LHCN-M2 (cell line): ENCODE measurements at places on chromosomes 5 and 9. TPM values are rescaled to one million over a fixed set of nuclear protein-coding genes. Genes with fewer than 3 reads are reported as not detected.

TMEM174 gene
- not detected in 2 replicates for total RNA-seq

AK1 gene
- total RNA-seq: 75.1 and 85.0 TPM in 2 replicates

GRCh38 chr9:38086496-38086895, 17.5 kb upstream of the SHB start:
- no peak for DNase-seq

NR3C1 gene
- 46.7 and 47.1 TPM in 2 replicates for total RNA-seq

- DNase-seq: no peak
Measured at GRCh38 chr9:18976221-18976708, 56.7 kb downstream of the SAXO1 start.

DNA sequence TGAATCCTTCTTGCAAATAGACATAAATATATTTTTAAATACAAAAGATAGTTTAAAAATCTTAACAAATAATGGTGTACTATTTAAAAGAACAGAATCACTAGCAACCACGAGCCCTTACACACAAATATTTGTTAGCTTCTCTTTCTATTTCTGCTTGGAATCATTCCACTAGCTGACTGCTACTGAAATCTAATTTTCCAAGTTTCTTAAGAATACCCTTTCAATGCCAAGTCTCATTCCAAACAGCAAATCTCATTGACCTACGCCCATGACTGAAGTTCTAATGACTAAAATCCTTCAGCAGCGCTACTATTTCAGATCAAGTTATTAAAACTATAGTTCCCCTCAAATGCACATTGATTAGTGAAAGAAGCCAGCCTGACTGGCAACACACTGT, 13.2 kb upstream of the PPP1R2B start:
- DNase-seq: no peak

GRCh38 chr9:124392254-124392870, 22.9 kb downstream of the PSMB7 start:
- DNase-seq: no peak

DNA sequence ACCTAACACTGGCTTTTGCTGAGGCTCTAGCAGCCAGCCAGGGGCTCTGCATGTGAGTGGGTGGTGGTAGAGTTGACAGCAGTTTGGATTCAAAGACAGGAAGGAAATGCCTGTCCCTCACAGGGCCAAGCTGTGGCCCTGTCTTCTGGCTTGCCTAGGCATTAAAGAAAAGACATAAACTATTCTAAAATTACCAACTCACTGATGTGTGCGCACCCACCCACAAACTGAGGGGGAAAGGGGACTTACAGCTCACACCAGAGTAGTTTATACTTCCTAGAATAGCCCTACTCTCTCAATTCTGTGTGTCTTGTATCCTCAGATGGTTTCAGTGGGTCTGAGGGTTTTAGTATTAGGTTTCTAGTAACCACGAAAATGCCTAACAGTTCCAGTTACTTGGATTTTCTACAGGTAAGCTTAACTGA, 18.3 kb upstream of the IL13 start:
- no peak for DNase-seq

GRCh38 chr5:108148715-108149139, 233.2 kb downstream of the FBXL17 start:
- DNase-seq: peak; percentile 26

DNA sequence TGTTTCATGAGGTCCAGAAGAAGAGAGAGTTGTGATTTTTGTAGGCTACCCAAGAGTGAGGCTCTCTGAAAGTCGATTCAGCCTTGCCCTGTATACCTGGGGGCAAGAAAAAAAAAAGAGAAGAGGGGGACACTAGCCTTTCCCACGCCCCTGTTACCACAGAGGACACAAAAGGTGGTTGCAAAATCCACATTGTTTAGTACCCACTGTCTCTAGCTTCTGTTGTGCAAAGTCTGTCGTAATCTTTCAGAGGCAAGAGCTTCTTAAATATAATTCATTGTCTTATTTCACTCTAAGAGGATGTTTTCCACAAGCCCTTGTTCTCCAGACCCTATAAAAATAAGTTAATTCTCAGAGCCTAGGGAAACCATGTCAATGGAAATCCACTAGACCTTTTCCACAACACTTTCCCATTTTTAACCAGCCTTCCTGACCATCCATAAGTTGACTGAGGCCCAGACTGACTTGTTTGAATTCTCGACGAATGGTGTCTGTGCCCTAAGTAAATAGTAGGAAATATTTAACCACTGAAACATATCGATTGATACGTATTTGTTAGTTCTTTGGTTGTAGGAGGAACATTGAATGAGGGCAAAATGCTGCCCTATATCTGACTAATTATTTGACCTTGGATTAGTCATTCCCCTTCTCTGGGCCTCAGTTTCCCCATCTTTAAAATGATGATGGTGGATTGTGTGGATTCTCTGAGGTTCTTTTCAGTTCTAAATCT, 182.7 kb downstream of the PAPPA start:
- peak; percentile 35 for DNase-seq

DNA sequence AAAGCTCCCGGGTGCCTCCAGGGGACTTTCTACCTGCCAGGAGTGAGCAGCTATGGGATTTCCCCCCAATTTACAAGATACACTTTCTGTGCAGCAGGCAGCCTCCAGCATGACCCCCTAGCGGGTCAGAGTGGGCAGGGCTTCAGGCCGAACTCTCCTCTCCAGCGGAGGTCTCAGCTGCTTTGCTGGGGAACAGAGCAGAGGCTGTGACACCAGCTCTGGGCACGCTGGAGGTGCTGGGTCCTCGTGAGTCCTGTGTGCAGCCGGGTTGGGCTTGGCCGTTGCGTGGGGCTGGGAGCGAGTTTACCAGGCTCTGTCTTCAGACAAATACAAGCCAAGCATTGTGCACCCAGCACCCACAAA, 2.9 kb downstream of the NRARP start:
- DNase-seq: no peak

GRCh38 chr5:122311961-122312590, at the start of gene SNCAIP:
Gene SNCAIP (plus strand): TSS chr5:122312237. CDS start chr5:122391135, 78,898 bp downstream.
- DNase-seq: peak; percentile 15

- peak; percentile 85 for DNase-seq
Measured at GRCh38 chr5:39604491-39604890, 179.7 kb upstream of the DAB2 start.

PANK3 gene
- total RNA-seq: 37.9 and 39.1 TPM in 2 replicates

CD180 gene
- total RNA-seq: not detected in 2 replicates

GRCh38 chr9:10144355-10144754, 468.4 kb downstream of the PTPRD start:
- no peak for DNase-seq

DNA sequence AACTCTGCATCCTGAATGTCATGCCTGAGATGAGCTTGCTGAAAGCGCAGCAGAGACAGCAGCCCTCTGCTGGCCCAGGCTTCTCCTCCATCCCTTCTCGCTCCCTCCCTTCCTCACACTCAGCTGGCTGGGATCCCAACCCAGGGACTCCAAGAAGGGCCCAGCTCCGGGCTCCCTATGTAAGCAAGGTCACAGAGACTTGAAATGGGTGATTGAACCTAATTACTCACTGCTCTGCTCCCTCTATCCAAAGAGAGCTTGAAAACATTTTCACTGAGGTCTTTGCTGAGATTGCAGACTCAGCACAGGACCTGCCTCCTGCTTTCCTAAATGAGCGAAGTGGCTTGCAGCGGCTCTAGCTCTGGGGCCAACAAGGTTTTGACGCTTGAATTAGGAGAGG, 42.8 kb downstream of the RAPGEF1 start:
- DNase-seq: no peak

GRCh38 chr9:126581893-126582292, 31.8 kb upstream of the LMX1B start:
- no peak for DNase-seq

GRCh38 chr9:124300312-124300711, 42.6 kb downstream of the NEK6 start:
- no peak for DNase-seq

DNA sequence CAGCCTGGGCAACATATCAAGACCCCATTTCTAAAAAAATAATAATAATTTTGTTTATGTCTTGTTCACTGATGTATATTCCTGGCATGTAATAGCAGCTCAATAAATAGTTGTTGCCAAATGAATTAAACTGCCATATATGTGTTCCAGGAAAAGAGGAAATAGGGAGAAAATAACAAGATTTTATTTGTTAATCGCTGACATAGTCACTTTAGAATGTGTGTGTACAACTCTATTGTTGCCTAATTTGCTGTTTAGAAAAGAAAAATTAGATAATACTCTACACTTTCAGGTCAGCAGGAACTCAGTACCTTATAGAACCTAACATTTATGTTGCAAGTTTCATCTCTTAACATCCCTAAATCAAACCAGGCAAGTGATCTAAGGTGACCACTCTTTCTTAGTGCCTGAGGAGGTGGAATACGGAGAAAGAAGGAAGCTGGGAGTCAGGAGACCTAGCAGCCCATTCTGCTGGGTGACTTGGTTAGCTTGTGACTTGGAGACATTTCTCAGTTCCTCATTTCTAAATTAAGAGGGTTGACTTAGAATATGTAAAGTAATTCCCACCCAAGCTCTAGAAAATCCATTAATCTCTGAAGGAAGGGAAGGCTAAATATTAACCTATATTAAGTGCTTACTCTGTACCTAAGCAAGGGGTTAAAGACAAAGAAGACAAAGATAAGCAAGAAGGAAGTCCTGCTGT, 110.3 kb upstream of the IQGAP2 start:
- no peak for DNase-seq

GRCh38 chr9:15485836-15486666, 24.7 kb downstream of the PSIP1 start:
- DNase-seq: peak; percentile 31

DNA sequence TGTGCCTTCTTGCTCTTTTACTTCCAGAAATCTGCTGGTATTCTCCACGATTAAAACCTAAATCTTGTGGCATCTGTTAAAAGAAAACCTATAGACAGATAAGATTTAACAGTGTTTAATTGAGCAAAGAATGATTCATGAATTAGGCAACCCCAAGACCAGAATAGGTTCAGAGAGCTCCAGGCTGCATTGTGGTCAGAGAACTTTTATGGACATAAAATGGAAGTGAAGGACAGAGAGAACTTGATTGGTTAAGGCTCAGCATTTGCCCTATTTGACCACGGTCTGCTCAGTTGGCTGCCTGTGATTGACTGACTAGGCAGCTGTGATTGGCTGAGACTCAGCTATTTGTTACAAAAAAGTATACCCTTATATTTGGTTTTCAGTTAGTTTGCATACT, 10.4 kb upstream of the SLC36A2 start:
- DNase-seq: peak; percentile 19

DNA sequence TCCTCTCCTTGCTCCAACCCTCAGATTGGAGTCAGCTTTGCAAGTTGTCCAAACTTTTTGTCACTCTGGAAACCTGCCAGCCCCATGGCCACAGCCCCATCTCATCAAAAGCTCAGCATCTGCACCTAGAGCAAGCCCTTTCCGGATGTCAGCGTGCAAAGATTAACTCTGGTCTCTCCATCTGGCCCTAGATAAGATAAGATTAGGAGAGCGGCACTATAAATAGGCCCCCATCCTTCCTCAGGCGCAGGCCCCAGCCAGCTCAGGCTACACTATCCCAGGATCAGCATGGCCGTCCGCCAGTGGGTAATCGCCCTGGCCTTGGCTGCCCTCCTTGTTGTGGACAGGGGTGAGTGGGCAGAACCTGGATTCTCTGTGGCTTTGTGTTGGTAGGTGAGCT, at the start of gene SPINK4:
Gene SPINK4, plus strand, starts transcription at position 247 of the 400 bp plus-strand sequence. Its CDS starts 42 bp downstream, at position 289.
- DNase-seq: no peak

- no peak for DNase-seq
Measured at GRCh38 chr9:79632705-79633104, 60.9 kb downstream of the TLE4 start.

DNA sequence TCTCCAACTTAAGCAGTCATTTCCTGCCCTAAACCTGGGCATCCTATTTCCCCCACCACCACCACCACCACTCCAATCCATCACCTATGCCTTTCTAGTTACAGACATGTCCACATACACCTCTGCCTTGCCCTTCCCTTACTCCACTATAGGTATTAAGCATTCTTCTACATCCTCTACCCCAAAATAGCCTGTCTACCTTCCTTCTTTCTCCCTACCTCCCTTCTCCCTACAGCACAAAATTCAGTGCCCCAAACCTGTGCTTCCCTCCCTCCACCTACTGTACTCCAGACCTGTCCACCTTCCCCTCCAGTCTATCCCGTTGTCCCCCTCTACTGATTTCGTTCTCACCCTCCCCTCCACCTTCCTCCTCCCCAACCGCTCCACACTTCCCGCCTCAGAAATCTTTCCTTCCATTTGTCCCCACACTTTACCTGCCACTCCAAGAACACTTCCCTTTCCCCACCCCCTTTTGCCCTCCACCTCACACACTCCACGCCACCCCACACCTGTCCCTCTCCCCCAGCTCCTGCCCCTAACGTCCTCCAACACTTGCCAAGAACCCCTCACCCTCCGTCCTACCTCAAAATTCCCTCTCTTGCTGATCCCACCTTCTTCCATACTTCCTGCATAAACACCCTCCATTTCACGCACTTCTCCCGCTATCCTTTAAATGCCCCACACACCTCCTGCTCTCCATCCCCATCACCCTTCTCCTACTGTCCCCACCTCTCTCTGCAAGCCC, 1.6 kb downstream of the STRBP start:
- no peak for DNase-seq

- no peak for DNase-seq
Measured at GRCh38 chr5:135024956-135025729, 8.9 kb downstream of the PITX1 start.

DNA sequence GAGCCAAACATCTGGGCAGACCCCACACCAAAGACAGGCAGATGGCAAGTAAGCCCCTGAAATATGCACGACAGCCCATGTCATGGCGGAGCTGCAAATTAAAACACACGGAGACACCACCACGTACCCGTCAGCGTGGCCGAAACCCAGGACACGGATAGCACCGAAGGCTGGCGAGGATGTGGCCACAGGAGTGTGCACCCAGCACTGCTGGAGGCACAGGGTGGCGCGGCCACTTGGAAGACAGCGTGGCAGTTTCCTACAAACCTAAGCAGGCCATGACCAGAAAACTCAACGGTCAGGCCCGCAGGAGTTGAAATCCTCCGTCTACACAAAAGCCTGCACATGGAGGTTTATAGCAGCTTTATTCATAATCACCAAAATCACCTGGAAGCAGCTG, 12.8 kb downstream of the SLC9A3 start:
- DNase-seq: no peak

GRCh38 chr9:5897851-5898250, 7.2 kb downstream of the MLANA start:
- no peak for DNase-seq

DNA sequence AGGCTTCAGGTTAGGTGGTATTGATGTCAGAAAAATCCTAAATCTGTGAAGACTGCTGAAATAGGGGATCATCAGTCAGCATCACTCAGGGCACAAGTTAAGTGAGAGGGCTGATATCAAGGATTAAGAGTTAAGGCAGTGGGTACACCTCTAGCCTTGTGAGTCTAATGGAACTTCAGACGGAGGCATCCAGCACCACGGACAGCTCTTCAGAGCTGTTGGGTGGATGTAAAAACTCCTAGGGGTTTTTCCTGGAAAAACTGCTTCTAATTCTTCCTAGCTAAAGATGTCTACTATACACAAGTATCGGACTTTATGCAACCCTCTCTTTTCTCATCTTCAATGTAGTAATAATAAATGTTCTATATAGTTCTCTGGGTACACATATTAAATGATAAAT, 165.9 kb downstream of the SH3GL2 start:
- peak; percentile 20 for DNase-seq

GRCh38 chr9:100534401-100534800, 43.5 kb upstream of the CAVIN4 start:
- peak; percentile 13 for DNase-seq

GNA14 gene
- total RNA-seq: not detected in 2 replicates
